Endothelial cell of umbilical vein (primary cell): ENCODE measurements at places on chromosomes 1 and 21.

- DNase-seq: no peak
These were observed 1256.6 kb upstream of the B3GALT2 start for GRCh38 chr1:194442901-194443575.

DNA sequence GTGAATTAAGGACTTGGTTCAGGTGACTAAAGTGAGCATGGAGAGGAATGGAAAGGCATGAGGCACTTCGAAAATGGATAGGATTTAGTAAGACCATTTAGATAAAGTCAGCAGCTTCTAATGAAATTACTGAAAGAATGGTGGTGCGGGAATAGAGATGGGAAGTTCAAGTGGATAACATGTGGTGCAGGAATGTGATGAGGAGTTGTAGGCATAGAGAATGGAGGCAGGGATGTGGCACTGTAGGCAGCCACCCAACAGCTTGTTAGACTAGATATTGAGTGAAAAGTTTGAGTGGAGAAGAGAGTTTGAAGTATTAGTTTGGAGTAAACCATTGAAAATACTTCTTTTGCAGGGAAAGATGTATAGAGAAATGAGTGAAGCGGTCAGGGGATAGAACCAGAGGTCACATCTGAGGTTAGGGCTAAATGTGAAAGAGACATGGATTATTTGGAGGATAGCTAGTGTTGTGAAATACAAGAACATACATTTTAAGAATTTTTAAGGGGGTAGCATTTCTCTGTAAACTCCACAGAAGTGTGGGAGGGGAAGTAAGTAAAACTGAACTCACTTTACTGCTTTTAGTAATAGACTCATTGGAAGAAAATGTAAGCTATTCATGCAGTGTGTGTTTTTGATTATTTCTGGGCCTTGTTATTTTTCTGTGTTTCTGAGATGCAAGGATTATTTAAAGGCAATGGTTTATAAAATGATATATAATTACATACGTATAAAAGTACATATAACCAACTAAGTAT lies 46.2 kb downstream of the DYRK1A start:
- DNase-seq: no peak

DNA sequence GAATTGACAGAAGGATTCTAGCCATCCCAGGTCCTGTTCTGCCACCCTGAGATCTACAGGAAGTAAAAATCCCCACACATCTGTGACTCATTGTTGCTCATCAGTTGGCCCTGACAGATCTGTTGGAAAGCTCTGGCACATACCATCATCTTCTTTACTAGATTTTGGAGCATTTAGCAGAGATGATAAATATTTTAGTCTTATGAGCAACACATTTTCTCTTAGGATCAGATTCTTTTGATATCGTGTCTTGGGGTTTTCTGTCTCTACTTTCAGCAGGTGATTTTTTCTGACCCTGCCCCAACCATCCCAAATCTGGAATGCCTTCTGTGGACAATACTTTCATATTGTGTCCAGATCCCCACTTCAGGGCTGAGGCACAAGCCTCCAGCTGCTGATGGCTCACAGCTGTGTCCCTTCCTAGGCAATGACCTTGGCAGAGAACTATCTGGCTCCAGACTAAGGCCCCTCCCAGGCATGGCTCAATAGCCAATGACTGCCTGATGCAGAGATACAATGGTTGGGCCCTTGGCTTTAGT lies 102.8 kb downstream of the GDAP2 start:
- DNase-seq: peak; percentile 67

GRCh38 chr1:162927421-162927820 lies 66.4 kb upstream of the CCDC190 start:
- no peak for DNase-seq

- DNase-seq: no peak
These were observed 57.0 kb downstream of the SLC22A15 start for GRCh38 chr1:116033322-116033721.

GRCh38 chr1:32759997-32760623 lies 57.0 kb downstream of the YARS1 start:
- DNase-seq: no peak

DNA sequence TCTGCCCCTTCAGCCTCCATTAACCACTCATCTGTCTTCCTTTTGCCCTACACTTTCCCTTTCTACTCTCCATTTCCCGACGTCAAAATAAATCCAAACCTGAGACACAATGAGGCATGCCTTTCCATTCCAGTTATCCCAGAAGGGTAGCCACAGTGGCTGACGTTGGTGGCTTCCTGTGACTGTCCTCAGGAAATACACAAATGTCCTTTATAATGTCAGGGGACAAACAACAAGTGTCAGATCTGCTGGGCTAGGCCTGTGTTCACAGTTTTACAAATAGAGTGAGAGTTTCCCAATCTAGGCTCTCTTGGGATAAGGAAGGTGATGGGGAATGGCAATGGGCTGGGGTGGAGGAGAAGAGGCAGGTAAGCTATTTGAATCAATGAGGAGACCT lies 135.3 kb downstream of the BRINP2 start:
- DNase-seq: no peak

- no peak for DNase-seq
These were observed 29.4 kb upstream of the UMODL1 start for GRCh38 chr21:42041711-42042110.

DNA sequence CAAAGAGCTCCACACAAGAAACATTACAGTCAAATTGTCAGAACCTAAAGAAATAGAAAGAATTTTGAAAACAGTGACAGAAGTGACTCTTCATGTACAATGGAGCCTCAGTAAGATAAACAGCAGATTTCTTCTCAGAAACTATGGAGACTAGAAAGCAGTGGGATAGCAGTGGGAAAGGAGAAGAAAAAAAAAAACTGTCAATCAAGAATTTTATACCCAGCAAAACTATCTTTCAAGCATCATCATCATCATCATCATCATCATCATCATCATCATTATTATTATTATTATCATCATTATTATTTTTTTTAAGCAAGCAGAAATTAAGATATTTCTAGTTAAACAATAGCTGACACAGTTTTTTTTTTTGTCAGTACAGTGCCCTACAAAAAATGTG lies 24.2 kb downstream of the CEP170 start:
- DNase-seq: peak; percentile 33

DNA sequence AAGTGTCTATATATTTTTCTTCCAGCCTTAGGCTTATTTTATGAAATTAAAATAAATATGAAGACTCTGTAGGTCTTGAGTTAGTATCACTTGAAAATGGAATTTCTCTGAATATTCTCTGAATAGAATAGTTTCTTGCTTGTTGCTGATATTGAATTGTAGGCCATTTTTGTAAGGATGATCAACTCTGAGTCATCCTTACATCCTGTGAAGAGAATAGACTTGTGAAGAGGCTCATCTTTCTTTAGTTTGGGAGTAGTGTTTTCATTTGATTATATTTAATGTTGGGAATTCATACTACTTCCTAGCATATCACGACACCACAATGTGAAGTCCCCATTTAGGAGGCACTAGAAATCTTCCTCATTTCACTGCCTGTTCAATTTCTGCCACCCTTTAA lies 27.5 kb upstream of the CD1D start:
- no peak for DNase-seq

GRCh38 chr1:33429856-33430691 lies 821 bp downstream of the PHC2 start:
- DNase-seq: peak; percentile 30

DNA sequence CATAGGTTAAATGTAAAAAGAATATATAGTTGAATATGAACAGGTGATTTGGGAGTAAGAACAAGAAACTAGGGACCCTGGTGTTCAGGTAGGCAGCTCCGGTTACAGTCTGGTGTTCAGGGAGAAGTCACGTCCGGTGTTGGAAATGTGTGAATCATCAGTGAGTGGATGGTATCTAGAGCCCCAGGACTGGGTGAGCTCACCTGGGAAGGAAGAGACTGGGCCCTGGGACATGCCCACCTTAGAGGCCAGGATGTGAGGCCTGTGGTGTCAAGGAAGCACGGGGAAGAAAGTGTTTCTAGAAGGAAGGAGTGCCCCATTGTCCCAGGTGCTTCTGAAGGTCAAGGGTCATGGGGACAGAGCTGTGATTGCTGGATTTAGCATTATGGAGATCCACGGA lies 1.5 kb upstream of the GJB3 start:
- no peak for DNase-seq

GRCh38 chr1:183080406-183080805 lies 57.2 kb downstream of the LAMC1 start:
- DNase-seq: peak; percentile 51

DNA sequence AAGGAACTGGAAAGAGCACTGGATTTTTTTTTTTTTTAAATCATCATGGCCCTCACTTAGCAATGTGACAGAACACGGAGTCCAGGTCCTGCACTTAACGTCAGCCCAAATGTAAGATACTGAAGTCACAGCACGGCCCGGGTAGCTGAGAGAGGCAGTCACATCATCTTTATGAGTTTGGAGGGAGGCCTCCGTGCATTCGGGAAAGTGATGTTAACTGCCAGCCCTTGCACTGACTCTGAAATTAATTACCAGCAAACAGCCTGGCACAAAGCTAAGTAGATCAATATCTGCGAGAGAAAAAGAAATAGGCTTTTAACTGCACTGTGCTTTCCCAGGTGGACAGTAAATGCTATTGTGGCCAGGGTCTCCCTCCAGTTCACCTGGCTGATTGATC lies 109.5 kb upstream of the ADAR start:
- DNase-seq: no peak

DNA sequence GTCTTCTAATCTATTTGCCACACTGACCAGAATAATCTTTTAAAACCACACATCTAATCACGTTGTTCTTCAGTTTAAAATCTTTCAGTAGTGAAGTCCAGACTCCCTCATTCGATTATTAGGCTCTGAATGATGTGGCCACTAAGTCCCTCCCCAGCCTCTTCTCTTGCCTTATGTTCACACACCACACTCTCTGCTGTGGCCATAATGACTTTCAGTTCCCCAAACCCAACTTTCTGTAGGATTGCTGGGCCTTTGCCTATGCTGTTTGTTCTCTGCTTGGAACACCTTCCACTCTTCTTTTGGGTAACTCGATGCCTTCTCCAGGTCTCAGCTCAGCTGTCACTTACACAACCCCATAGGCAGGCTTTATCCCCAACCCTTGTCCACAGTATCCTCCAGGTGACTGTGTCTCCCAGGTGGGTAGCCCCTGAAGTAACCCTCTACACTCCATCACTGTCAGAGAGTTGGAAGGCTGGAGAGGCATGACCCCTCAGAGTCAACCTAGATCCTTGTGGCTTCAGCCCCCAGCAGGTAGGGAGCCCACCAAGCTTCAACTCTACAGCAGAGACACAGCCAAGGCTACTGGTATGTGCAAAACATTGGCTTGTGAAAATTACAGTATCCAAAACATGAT lies 8.4 kb upstream of the SLC37A1 start:
- no peak for DNase-seq

- DNase-seq: no peak
These were observed 52.0 kb downstream of the RUNX3 start for GRCh38 chr1:24878045-24878444.

GRCh38 chr1:59169703-59170102 lies 127.2 kb upstream of the FGGY start:
- no peak for DNase-seq

DNA sequence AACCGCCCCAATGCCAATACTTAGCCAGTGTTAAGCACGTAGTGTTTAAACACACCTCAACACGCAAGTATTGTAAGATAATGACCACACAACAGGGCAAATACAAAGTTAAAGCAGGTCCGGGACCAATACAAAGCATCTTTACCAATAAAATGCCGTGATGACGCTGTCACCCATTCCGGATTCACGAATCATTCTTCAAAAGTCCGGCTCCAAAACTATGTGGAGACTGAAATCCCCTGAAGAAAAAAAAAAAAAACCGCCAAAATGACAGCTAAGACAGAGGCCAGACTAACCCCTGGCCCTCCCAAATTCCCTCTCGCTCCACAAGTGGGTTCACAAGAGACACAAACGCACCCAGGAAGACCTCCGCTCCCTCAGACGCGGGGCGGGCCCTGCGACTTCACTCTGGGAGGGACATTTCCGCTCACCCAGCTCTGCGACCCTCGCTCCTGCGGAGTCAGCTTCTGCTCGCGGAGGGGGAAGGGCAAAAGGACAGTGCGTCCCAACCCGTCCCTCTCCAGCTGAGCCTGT lies 625 bp upstream of the DARS2 start:
- DNase-seq: no peak

- no peak for DNase-seq
These were observed 512 bp downstream of the FBLIM1 start for GRCh38 chr1:15758953-15759661.
